ENCODE measurements at places on chromosomes 6 and 20. TPM values are rescaled to one million over a fixed set of nuclear protein-coding genes. Genes with fewer than 3 reads are reported as not detected.
A peak's percentile ranks its signal among the peaks of the same experiment; 100 is the strongest.

DNA sequence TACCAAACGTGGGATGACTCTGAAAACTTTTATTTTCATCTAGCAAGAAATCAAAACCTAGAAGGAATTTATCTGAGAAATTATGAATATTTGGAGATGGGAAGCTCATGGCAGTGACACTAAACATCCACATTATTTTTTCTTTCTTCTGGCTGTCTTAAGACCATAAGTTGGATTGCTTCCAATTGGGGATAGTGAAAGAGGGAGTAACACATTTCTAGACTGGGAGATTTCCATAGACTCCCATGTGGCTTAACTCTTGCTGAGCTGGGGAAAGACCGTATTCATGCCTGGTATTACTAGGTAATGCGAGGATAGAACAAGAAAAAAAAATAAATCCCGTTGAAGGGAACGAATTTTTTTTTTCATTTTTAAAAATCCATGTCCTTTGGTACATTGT lies 120.0 kb downstream of the UTRN start:
- DNase-seq: no peak

DNA sequence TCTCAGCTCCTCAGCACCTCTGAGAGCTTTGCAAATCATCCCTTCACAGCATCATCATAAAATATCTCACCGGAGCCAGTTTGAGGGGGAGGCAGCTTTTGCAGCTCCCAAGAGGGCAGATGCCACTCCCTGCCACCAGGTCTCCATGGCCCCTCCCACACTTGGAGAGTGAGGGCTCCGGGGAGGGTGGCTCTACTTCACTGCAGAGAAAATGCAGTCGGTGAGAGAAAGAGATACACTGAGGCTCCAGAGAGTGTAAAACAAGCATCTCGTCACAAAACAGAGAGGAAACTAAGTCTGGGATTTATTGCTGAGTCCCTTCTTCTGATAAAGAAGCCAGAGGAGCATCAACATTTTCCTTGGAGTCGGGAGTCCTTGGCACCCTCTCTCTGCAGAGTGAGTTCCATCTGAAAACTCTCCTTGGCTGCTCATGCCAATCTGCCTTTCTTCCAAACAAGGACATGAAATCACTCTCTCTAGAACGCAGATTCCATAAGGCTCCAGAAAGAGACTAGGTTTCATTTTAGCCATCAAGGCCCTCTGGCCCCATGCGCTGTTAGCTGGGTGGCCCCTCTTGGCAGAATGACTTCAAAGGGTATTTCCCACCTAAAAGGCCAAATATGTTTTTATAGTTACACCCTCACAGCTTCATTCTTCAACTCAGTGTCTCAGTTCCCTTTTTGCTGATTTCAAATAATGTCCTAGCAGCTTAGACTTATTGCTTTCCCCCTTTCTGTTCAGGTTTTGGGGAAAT lies 70.6 kb upstream of the F13A1 start:
- no peak for DNase-seq

The EPHA7 gene
- 0.10 TPM for total RNA-seq

- DNase-seq: no peak
These were observed 282.0 kb downstream of the BTBD3 start for GRCh38 chr20:12199703-12200102.

- peak; percentile 73 for DNase-seq
These were observed 212.4 kb upstream of the LRFN2 start for GRCh38 chr6:40799296-40800140.

DNA sequence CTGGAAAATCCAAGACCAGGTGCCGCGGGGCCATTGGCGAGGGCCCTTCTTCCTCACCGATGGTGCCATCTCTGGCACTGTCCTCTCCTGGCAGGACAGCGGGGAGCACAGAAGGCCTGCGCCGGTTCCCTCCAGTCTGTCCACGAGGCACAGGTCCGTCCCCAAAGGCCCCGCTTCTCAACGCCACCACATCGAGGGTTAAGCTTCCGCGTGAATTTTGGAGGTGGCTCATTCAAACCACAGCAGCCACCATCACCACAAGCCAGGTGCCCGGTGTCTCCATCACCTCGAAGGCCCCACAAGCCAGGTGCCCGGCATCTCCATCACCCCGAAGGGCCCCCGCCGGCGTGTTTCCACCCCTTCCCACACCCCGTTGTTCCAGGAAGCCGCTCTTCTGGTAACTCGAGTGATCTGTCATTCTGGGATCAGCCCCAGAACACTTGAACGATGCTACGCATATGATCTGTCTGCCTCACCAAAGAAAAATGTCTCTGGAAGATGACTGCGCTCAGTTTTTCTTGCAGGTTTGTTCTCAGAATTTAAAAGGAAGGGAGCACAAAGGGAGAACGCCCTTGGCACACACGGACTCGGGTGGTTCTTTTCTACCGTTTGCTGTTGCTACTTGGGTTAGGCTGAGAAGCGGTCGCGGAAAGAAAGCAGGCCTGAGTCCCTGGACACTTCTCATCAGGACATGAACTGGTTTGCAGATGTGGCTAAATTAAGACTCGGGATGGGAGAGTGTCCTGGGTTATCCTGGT lies 9.9 kb upstream of the KIF25 start:
- peak; percentile 69 for DNase-seq

The MYLK4 gene
- total RNA-seq: 0.61 TPM

The AKAP7 gene
- 12.2 TPM for total RNA-seq

DNA sequence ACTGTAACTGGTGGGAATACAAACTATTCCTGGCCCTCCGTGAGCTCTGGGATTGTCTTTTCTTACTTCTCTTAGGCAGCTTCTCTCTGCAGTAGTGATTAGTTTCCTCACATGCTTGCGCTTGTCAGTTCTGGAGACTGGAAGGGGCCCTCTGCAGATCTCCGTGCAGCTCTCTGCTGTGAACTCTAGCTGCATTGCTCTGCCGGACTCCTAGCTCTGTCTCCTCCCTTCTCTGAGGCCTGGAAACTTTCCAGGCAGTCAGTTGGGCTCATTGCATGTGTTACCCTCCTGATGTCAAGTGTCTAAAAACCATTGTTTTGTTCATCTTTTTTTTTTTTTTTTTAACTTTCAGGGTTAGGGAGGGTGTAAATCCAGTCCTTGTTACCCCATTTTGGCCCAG lies 102.3 kb downstream of the CTNNBL1 start:
- no peak for DNase-seq

The XKR7 gene
- total RNA-seq: not detected

- DNase-seq: no peak
These were observed 258.6 kb downstream of the SOD2 start for GRCh38 chr6:159434410-159434809.

DNA sequence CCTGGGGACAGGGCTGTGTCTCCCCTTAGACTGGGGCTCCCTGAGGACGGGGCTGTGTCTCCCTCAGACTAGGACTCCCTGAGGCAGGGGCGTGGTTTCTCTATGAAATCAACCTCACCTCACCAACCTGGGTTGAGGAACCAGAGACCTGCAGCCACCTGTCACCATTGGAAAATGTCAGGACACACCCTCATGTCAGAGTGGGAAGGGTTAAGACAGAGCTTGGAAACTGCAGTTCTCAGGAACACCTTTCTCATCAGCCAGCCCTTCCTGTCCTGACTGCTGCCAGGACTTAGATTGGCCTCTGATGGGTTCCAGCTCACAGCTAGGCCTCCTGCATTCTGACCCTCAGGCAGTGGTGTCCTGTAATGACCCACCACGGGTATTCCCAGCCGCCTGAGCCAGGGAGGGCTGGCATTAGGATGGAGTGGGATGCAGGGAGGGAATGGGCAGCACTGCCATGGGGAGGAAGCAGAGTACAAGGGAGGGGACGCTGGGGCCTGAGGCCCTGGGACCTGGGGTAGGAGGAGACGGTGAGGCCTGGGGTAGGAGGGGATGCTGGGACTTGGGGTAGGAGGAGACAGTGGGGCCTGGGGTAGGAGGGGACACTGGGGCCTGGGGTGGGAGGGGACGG lies 76.3 kb downstream of the MRPL14 start:
- DNase-seq: no peak

GRCh38 chr6:131163886-131164285 lies 28.6 kb downstream of the AKAP7 start:
- DNase-seq: no peak

The SIGLEC1 gene
- total RNA-seq: 45.1 TPM

GRCh38 chr6:71258078-71258866 lies 30.3 kb upstream of the OGFRL1 start:
- DNase-seq: no peak

The MUCL3 gene
- total RNA-seq: not detected

The LRRC73 gene
- total RNA-seq: 0.45 TPM

The EFCAB8 gene
- total RNA-seq: 0.39 TPM

DNA sequence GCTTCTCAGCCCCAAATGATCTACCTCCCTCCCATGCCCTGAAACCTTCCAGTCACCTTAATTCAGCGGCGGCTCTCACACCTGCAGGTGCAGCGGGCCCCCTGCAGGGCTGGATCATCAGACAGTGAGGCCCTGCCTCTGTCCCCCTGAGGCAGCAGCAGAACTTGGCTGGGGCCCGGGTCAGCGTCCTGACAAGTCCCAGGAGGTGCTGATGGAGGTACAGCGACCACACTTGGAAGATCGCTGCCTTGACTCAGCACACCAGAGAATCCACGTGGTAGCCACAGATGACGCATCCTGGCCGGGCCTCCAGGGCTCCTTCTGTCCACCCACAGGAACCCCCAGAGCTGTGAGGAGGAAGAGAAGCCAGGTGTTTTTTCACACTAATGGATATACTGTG lies 116.4 kb upstream of the THBS2 start:
- DNase-seq: no peak

The PCMTD2 gene
- 33.7 TPM for total RNA-seq

- DNase-seq: no peak
These were observed 866 bp upstream of the BTN3A3 start for GRCh38 chr6:26439151-26440125.

The WTAP gene
- 82.8 TPM for total RNA-seq

The OVOL2 gene
- total RNA-seq: not detected

The SNAI1 gene
- 19.1 TPM for total RNA-seq

DNA sequence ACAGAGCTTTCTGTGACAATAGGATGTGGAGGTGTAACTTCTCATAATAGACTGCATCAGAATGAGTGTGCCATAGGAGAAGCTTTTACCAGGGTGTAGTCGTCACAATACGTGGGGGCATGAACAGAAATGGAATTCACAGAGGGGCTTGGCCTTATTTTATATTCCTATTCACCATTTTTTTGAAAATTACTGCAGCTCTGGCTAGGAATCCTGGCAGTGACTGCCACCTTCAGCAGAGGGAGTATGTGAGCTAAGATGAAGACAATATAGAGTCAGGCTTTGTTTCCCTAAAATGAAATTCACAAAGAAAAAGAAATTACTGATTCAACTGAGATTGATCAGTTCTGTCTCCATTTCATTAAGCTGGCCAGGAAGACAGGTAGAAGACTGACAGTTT lies 13.9 kb downstream of the TOMM6 start:
- DNase-seq: no peak

DNA sequence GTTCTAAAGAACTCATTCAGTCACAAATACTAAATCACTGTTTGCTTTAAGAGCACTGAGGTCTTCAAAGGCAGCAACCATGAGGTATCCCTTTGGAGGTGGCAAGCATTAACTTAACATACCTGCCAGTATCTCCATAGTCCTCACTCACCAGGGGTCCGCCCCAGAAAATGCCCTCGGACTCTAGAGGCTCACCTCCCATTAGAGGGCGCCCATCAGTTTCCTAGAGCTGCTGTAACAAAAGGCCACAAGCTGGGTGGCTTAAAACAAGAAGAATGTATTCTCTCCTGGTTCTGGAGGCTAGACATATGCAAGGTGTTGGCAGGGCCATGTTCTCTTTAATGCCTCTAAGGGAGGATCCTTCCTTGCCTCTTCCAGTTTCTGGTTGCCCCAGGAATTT lies 12.0 kb upstream of the RNGTT start:
- DNase-seq: no peak

DNA sequence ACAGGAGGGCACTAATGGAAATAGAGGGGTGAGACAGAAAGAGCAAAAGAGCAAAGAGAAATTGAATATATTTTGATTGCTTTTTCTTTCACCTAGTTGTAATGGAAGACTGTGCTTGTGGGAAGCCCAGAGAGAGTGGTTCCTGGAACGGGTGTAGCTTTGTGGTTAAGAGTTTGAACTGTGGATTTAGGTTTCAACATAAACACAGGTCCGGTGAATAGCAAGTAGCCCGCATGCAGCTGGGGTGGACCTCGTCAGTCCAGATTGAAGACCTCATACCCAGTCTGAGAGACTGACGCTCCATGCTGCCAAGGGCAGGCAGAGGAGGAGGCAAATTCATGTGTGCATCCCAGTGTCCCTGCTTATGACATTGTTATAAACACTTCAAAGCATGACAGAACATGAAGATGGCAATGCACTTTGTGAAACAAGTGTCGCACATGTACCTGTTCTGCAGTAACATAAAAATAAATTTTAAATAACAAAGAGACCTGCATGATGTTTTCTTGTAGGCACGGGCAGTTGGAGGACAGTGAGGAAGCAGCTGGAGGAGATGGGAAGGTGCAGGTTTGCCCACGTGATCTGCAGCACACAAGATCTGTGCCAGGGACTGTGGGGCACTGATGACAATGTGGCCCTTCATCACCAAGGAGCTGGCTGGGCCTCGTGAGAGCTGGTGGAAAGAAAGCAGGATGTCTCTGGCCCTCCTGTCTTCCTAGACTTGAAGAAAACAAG lies 220.5 kb upstream of the SSTR4 start:
- no peak for DNase-seq

The CDSN gene
- not detected for total RNA-seq

GRCh38 chr6:2899596-2899995 lies 3.5 kb downstream of the SERPINB9 start:
- no peak for DNase-seq

GRCh38 chr6:117555262-117555849 lies 47.0 kb downstream of the GOPC start:
- DNase-seq: no peak

The FOXA2 gene
- not detected for total RNA-seq

DNA sequence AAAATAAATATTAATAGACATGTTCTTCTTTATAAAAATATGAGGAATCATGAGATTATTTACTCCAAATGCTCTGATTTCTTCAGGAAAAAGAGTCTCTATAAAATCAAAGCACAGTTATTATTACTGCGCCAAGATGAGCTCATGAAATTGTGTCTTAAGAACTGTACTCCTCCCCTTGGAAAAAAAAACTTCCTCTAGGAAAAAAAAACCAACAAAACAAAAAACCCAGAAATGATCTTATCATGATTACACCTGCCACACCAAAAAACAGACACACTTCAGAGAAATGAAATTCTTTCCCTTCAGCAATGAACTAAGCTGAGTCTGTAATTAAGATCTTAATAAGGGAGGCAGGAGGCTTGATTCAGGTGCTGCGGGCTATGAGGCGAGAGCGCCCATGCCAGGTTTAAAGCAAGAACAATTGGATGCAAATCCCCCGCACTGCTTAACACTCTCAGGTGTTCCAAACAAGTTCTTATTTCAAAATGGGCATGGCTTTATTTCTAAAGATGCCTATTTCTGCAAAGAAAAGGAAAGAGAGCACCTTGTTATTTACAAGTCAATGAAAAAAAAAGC lies 9.1 kb downstream of the NEDD9 start:
- DNase-seq: no peak

DNA sequence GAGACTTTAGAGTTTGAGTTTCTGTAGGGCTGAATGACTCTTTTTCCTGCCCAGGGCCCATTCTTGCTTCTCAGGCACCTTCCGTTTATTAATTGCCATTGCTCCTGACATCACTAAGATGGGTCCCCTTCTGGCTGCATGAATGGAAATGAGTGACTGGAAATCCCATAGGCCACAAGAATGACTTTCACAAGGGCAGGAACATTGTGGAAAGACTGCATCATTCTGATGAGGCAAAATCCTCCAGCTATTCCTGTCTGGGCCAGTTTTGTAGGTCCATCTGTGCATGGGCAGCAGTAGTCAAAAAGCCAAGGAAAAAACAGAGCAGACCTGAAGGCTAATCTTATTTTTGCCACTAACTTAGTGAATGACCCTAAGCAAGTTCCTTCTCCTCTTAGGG lies 19.3 kb downstream of the TMEM74B start:
- no peak for DNase-seq
